ENCODE measurements at places on chromosomes 16 and 17.

DNA sequence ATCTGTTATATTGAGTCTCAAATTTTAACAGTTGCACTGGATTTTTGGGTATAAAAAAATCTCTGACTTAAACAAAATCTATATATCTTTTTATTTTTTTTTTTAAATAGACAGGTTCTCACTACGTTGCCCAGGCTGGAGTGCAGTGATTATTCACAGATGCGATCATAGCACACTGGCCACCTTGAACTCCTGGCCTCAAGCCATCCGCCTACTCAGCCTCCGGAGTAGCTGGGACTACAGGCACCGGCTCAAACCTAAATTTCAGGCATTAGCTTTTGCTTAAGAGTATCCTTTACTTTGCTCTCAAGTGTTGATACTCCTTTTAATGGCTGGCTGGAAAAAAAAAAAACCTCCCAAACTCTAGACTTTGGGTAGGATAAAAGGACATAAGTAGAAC is 61.6 kb downstream of the RPGRIP1L start:
- no peak for DNase-seq

GRCh38 chr16:82192665-82193064 is 22.6 kb upstream of the MPHOSPH6 start:
- no peak for DNase-seq

DNA sequence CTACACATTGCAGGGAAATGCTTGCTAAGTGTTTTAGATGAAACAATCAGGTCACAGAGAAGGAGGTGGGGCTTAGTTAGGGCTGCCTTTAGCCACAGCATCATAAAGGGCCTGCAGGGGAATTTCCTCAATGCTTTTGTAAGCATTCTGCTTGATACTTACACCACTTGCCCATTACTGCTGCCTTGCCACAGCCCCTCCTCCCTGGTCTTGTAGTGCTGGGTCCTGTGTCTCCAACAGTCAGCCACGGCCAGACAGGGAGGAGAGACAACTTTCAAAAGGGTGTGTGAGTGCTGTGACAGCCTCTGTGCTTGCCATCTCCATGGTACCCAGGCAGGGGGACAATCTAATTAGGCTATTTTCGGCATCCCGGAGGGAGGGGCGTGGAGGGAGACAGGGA is 111.2 kb downstream of the SHISA9 start:
- DNase-seq, result no peak

DNA sequence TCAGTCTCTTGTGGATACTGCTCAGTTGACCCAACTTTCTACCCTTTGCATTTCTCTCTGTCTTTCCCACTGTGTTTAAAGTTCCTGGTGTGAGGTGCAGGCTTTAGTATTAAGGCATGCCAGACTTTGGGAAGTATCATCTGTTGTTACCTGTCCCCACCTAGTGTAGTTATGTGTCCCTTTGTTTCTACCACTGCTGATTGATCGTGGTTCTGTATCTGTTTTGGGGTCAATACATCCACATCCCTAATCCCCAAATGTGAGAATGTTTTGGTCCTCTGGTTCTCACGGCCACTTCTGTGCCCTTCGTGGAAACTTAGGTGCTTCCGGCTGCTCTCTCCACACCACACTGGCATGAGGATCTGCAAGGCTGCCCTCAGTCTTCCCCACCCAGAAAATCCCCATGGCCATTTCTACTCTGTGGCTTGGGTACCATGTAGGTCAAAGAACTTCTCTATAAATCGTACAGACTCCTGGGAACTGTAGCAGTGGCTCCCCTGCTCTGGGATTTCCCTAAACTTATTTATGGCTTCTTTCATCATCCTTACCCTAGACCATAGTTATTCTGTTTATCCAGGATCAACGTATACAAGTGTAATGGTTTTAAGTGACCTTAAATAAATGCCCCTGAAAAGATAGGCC is 443.2 kb downstream of the XYLT1 start:
- no peak for DNase-seq

DNA sequence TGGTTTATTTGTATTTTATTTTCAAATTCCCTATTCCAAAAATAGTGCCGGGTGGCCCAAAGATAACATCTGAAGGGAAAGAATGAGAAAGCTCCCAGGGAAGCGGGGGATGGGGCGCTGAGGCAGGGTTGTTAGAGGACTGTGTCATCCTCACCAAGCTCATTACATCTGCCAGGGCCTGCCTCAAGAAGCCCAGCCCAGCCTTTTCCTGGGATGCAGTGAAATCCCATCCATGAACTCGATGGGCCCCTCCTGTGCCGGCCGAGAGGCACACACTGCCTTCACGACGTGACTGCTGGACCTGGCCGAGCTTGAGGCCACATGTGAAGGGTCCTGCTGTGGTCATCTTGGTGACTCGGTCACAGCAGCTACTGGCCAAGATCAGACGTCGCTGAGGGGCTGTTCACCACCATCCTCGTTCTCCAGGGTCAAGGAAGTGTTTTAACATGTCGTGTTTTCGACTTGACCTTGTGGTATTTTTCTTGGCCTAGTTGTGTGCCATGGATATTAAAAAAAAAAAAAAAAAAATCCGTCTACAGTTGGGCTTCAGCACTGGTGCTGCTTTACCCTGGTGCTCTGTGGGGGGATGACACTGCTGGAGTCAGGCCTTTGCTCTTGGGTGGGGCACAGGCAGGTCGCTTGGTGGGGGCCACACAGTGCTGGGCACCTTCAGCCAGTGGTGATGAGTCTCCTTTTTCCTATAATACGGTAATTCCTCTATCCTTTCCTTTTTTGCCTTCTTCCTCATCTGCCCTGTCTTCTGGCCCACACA is 4.9 kb downstream of the TIMM22 start:
- DNase-seq, result no peak

DNA sequence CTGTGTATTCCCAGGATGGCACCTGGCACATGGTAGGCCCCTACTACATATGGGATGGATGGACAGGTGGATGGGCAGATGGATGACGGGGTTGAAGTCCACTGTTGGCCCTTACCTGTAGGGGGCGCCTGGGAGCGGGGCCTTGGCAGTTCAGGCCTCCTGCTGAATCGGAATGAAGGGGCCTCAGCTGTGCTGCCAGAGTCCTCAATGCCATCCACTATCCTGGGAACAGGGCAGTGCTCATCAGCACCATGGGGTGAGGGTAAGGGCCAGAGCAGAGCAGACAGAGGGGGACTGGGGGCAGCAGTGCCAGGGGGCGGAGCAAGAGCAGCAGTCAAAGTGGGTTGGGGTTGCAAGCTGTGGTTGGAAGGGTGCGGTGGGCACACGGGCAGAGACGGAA is 8.3 kb upstream of the RAB5C start:
- no peak for DNase-seq
